ENCODE measurements at places on chromosomes 6 and 20.

DNA sequence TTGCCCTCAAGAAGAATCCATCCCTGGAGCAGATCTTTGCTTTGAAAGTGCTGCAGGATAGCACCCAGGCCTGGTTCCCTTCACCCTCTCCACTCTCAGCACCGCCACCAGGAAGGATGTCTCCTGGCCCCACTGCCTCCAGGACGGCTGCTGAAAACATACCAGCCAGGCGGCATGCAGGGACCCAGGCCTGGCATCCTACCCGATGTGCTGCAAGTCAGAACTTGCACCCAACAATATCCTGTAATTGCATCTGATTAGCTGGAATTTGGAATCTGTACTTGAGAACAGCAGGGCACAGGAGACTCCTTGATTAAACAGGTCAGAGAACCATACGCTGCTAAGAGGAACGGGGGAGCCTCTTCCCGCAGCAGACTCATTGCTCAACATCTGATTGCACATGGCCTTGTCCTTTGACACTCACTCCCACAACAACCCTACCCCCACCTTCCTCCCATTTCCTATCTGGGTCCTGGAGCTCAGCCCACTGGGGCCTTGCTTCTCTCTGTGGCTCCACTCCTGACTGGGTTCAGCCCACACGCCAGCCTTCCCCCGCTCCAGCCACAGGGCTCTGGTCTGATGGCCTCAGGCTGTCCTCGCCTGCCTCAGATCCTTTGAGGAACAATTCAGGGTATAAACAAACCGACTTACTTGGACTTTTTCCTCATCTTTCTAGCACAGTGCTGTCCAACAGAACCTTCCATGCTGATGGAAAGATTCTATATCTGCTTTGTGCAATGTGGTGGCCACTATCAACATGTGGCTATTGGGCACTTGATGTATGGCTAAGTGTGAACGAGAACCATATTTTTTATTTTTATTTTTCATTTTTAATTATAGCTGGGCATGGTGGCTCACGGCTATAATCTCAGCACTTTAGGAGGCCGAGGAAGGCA lies 78.0 kb downstream of the FGD2 start:
- DNase-seq: no peak

- DNase-seq: no peak
Measured at GRCh38 chr20:51958099-51959065, 156.1 kb upstream of the SALL4 start.

GRCh38 chr6:98977671-98978292 lies 30.0 kb upstream of the FBXL4 start:
- no peak for DNase-seq

DNA sequence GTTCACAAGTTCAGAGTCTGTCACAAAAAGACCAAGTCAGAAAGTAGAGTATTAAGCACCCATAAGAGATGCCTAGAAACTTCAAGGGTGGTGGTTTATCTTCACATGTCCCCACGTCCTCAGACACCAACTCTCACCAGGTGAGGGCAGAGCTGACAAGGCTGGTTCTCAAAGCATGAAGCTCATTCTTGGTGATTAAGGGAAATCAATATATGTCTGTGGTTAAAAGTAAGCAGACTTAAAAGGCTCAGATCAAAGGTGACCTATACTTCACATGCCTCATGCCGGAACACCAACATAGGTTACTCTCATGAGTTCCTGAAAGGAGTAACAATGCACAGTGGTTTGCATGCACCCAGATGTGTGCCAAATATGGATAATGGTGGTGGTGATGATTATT lies 27.0 kb downstream of the IL17A start:
- no peak for DNase-seq

- no peak for DNase-seq
Measured at GRCh38 chr6:138800377-138801150, 4.7 kb downstream of the ECT2L start.

DNA sequence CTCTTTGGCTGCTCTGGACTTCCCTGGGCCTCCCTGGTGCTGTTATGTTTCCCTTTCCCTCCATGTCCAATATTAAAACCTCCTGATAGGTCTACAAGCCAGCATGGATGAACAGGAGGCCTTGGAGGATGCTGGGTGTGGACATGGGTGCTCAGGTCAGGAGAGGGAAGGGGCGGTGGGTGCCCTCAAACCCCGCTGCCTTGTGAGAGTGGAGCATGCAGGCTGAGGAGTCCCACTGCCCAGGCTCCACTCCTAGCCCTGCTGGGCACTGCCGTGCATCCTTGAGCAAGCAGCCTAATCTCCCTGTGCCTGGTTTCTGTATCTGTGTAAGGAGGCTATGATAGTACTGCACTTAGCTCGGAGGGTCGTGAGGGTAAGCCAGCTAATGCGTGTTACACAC lies 18.4 kb upstream of the CCDC167 start:
- DNase-seq: no peak

GRCh38 chr20:58629215-58629580 lies 21.9 kb upstream of the STX16 start:
- no peak for DNase-seq

GRCh38 chr6:130252527-130253237 lies 29.9 kb upstream of the SAMD3 start:
- DNase-seq: no peak

- no peak for DNase-seq
Measured at GRCh38 chr6:3190779-3191178, 33.4 kb upstream of the TUBB2A start.
